CD4-positive, alpha-beta T cell treated with Interleukin-17A for 4 hours (primary cell): ENCODE measurements at places on chromosomes 4 and X.

DNA sequence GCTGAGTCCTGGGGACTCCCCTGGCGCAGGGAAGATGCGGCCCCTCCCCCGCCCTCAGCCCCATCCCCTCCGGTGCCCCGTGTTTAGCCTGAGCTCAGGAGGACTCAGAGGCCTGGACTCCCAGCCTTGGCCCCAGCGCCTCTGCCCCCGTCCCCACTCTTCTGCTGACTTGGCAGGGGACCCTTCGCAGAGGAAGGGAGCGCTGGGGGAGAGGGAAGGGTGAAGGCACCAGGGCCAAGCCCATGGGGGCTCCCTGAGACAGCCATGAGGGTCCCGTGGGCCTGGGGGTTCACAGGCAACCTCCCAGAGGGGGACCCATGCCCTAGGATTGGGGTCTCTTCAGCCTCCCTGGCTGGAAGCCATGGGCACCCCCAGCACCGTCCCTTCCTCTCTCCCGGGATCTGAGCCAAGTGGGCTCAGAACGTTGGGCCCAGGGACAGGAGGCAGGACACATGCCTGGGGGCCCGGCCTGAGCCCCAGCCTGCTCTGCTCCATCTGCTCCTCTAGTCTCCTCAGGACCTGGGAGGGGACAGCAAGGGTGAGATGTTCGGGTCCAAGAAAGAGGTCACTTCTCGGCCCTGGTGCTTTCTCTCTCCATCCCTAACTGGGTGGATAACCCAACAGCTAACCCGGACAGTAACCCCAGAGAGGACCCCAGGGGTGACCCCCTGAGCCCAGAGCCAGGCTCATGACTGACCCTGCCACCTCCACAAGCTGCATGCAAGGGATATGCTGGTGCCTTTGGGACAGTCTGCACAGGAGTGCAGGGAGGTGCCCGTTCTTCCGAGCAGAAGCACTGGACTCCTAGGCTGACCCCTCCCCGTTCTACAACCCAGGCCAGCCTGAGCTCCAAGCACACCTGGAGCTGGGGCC lies 1.5 kb upstream of the CPLX1 start:
- DNase-seq: no peak

DNA sequence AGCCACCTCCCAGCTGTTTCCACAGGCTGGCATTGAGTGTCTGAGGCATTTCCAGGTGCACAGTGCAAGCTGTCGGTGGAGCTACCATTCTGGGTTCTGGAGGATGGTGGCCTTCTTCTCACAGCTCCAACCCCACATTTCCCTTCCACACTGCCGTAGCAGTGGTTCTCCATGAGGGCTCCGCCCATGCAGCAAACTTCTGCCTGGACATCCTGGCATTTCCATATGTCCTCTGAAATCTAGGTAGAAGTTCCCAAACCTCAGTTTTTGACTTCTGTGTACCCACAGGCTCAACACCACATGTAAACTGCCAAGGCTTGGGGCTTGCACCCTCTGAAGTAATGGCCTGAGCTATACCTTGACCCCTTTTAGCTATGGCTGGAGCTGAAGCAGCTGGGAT lies 10.3 kb upstream of the FRMPD4 start:
- DNase-seq: no peak

GRCh38 chrX:130139474-130140201 lies 26.0 kb downstream of the AIFM1 start:
- no peak for DNase-seq

- DNase-seq: no peak
Measured at GRCh38 chr4:110886856-110887255, 264.0 kb upstream of the PITX2 start.

DNA sequence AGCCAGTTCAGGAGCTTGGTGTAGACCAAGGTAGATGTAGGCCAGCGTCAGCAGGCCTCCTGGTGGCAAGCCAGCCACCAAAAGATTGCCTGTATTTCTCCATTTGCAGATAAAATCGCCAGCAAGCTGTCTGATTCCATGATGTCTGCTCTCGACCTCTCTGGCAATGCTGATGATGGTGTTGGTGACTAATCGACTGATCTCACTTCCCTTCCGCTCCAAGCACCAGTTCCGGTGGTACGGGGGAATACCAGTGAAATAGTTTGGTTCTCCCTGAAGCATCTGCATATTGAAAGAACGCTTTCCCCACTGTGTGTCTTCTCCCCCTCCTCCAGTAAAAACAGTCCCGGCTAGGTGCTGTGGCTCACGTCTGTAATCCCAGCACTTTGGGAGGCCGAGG lies 30.4 kb downstream of the GNL3L start:
- DNase-seq: no peak

GRCh38 chrX:71922686-71923085 lies 12.0 kb downstream of the NHSL2 start:
- no peak for DNase-seq

GRCh38 chrX:71210816-71211215 lies 12.2 kb upstream of the GJB1 start:
- DNase-seq: no peak

DNA sequence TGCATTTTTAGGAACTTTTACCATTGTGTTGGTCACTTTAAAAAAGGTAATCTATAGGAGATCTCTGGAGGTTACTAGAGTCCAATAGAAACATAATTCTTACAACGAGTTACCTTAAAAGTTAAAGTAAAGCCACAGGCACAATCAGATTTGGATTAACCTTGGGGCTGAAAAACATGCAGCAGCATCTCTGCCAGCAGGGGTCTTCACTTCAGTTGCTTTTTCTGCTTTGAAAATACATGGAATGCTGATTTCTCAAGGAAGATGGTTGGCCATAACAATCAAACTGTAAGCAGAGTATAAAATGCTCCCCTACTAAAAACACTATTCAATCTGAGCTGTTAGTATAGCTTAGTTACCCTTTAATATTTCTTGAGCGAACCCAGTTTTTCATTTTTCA lies 1072.3 kb upstream of the PCDH10 start:
- DNase-seq: no peak

DNA sequence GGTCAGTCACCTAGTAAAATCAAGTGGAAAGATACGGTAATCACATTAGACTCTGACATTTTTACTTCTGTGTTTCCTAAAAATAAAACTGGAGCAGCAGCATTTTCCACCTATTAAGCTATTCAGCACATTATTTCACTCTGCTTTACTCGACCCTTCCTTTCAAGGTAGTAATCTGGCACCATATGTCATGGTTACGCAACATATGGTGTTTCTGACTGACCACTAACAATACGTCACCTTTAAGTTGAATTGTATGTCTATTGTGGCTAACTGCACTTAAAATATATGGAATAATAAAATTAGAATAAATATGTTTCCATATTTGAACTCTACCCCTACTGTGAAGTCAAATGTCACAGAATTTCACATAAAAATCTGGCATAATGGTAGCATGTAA lies 168.8 kb downstream of the CDS1 start:
- no peak for DNase-seq

DNA sequence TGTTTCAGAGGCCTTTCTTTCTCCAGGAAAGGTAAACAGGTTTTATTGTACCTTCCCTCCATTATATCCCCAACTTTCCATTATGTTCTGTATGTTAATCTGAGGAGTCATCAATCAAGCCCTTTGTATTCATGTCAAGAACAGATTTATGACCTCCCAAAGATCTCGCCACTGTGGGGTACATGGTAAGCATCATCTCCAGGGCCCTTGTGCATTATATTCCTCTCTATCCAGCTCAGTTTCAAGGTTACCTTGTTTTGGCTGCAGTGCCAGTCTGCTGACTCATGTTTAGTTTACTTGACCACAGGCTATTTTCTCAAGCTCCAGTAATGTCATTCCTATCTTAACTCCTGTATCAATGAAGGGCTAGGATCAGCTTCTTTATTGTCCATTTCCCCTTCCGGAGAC lies 125.1 kb upstream of the FRMPD4 start:
- DNase-seq: no peak

- DNase-seq: no peak
Measured at GRCh38 chr4:27844376-27844775, 983.7 kb downstream of the STIM2 start.

DNA sequence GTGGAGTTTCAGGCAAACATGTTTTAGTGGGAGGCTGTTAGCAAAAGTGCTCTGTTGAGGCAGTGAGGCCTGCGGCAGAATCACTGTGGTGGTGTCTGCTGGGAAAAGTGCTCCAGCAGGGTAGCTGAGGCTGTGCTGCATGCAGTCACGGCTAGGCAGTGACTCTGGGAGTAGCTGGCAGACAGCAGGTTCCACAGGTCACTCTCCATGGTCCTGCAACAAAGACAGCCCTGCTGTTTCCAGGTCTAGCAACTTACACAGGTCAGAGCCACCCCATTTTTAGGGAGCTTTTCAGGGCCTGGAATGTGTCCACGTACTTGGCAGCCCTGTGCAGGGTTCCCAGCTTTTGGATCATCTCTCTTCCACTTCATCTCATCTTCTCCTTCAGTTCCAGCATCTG lies 184.3 kb downstream of the NAA11 start:
- no peak for DNase-seq

DNA sequence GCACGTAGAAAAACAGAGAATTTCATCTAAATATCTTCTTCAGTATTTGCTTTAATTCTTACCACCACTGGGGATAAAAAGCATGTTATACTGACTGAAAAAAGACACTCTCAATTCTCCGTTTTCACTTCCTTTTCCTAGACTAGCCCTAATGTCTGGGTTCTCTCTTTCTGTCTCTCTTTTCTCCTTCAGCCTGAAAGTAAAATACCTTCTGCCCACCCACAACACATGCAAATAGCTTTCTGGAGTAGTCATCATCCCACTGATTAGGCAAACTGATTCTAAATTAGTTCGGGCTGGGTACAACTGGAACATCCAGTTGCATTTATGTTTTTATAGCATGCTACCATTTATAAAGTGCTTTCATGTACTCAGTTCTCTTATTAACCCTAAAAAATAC lies 142.4 kb upstream of the ANKRD50 start:
- DNase-seq: no peak

- DNase-seq: no peak
Measured at GRCh38 chr4:68465058-68465457, 17.8 kb downstream of the TMPRSS11E start.

DNA sequence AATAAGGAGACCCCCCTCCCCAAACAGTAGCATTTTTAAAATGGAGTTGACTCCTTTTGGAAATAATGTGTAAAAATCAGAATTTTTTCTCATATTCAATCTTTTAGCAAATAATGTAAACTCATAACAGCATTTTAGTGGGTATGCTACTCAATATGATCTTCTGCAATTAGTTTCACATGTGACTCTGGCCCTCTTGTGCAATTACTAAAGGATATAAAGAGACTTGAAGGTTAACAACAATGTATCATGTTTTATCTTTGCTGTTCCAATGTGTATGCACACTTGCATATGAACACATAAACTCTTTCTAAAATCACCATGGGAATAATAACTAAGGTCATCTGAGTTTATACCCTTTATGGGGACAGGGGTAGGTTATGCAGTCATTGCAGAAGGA lies 39.9 kb upstream of the RXFP1 start:
- DNase-seq: no peak
